ENCODE measurements at places on chromosomes 1 and 21.

DNA sequence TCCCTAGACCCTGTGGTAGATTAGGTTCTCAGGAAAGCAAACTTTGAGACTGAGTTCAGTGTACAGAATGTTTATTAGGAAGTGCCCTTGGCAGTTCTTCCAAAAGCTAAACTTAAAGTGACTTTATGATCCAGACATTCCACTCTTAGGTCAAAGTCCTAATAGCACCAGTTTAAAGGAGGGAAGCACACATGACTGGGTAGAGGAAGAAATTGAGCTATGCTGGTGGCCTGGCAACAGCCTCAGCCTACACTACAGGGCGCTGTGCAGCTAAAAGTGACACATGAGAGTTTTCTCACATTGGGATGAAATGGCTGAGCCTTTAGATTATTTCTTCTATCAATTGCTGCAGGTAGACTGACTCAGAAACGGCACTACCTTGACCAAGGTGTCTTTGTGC lies 280.4 kb downstream of the BRINP2 start:
- no peak for DNase-seq

- no peak for DNase-seq
Observed at GRCh38 chr1:6378096-6378746, 15.3 kb downstream of the ACOT7 start.

DNA sequence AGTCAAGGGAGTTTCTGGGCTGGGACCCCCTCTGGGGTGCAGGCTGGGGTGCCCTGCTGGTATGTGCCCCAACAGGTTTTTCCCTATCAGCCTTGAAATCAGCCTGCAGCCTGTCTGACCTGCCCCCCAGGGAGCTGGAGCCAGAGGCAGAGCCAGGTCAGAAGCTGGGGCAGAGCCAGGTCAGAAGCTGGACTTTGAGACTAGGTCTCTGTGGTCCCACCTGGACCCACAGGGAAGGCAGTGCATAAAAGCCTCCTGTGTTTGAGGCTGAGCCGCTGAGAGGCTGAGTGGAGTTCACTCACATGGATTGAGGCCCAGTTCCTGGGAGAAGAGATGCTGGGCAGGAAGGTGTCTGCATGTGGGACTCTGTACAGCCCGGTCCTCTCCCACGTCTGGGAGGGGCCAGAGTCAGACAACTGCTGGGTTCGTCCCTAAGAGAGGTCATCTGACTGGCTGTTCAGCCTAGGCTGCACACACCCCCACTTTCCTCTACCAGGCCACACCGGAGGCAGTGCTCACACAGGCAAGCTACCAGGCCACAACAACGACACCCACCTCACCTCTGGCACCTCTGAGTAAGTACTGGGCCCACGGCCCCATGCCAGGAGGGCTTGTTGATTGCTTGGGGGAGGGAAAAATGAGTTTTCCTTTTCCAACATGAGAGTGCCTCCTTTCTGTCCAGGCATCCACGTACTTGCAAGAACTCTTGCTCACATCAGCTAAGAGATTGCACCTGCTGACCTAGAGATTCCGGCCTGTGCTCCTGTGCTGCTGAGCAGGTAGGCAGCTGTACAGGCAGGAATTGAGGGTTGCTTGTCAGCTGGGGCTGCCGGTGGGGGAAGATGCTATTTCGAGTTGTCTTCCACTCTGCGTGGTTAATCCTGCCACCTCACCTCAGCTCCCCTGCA lies at the start of gene ANXA9:
TSS of gene ANXA9 (plus strand) at position 488 of the 908 bp plus-strand sequence. CDS start 814 bp downstream, outside the sequence.
- DNase-seq = no peak

GRCh38 chr1:109971559-109971958 lies 13.0 kb upstream of the AHCYL1 start:
- DNase-seq = no peak
